ENCODE measurements at places on chromosomes 6 and 20.

GRCh38 chr6:5634525-5634924, 372.2 kb downstream of the NRN1 start:
- DNase-seq, result no peak

GRCh38 chr6:103326760-103327757, 1532.7 kb downstream of the HACE1 start:
- DNase-seq, result no peak

DNA sequence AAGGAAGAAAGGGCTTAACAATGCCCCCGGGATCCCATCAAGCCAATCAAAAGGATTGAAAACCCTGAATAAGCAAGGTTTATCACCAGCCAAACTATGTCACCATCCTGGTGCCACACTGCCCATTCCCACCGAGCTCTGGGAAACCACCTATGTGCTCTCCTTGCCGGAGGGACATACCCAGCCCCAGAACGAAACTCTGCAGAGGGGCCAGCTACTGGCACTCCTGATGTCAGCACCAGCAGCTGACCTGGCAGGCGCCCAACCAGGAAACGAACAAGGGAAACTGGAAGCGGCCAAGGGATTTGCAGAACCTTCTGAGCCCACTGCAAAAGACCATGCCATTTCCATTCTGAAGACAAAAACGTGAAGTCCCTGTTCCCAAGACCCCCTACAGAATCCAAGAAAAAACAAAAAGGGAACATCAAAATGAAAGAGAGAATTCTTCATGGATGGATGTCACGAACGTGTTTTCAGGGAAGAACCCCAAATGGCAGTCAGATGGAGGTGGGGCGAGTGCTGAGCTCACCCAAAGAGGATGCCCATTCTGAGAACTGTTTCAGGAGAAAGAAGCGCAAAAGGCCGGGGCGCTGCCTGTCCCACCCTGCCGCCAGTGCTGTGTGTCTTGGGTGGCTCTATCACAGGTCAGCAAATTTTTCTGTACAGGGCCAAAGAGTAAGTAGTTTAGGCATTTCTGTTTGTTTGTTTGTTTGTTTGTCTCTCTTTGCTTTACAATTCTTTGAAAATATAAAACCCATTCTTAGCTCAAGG, 305.2 kb downstream of the ESR1 start:
- no peak for DNase-seq

GRCh38 chr20:62953839-62954703, 1.6 kb downstream of the SLC17A9 start:
- peak; percentile 83 for DNase-seq

DNA sequence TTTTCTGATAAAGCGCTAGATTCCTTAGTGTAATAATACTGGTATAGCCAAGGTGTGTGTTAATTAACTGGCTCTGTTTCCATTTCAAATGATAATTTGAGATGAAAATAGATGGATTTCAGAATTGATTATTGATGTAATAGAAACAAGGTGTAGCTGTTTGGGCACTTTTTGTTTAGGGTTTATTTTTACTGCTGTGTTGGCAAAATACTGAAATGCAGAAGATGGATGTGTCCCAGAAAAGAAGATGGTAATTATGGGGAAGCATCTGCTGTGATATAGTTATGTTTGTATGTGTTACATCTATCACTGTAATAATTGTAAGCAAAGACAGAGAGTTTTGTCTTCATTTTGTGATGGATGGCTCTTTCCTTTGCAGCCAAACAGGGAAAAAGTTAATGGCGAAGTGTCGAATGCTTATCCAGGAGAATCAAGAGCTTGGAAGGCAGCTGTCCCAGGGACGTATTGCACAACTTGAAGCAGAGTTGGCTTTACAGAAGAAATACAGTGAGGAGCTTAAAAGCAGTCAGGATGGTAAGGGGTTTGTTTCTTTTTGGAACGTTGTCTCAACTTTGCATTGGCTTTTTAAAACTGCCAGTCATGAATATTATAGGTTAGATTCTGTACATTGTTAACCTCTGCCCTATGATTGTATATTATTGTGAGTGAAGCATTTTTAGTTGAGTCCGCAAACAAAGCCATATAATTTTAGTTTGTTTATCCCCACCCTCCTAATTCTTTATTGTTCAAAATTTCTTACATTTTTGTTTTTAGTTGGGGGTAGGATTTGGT, 8.6 kb upstream of the ACAT2 start:
- no peak for DNase-seq

GRCh38 chr20:41006936-41007474, 21.6 kb upstream of the TOP1 start:
- no peak for DNase-seq

DNA sequence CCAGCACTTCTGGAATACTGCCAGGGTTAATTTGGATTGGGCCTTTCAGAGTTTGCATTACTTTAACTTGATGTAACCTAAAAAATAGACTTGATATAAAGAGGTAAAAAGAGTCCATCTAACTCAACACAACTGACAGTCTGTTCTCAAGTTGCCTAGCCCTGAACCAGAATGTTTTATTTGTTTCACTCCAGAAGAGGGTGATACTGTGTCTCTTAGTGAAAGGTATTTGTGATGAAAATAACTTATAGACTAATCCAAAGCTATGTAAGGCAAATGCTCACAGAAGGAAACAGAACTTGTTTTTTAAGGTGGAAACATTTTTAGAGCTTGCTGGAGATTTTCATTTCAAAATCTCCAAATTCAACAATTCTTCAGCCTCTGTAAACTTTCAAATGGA, 469.1 kb upstream of the RUNX2 start:
- no peak for DNase-seq

GRCh38 chr6:3453413-3454272, 3.2 kb downstream of the SLC22A23 start:
- no peak for DNase-seq

- peak; percentile 18 for DNase-seq
Observed at GRCh38 chr6:78561015-78561414, 306.3 kb upstream of the IRAK1BP1 start.

DNA sequence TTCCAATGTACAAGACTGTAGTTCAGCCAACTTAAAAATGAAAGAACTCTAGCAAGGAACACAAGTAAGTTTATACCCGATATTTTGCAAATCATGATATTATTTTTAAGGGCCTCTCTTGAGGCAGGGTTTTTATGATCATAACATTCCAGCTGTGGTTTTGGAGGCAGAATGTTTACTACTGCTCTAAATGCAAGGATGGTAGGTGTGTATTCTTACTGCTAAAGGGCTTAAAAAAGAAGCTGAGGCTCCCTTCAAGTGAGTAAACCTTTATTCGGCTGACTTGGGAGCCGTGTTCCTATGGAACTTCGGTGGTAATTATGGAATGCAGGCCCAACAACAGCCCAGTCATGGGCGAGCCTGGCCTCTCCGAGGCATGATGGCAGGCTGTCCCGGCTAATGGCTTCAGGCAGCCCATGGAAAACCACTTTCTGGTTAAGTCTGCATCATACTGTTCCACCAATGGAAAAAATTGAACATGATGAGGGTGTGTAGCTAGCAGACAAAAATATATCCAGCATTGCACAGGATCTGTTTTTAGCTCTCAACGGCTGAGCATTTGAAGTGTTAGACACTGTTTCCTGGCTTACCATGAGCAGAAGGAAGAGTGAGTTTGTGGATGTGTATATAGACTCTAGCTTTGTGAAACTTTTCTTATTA, 111.5 kb downstream of the TIAM2 start:
- no peak for DNase-seq

GRCh38 chr20:57804470-57805250, 94.8 kb upstream of the PMEPA1 start:
- DNase-seq, result no peak

GRCh38 chr20:38043512-38044300, 10.2 kb downstream of the RPRD1B start:
- DNase-seq, result peak; percentile 85

DNA sequence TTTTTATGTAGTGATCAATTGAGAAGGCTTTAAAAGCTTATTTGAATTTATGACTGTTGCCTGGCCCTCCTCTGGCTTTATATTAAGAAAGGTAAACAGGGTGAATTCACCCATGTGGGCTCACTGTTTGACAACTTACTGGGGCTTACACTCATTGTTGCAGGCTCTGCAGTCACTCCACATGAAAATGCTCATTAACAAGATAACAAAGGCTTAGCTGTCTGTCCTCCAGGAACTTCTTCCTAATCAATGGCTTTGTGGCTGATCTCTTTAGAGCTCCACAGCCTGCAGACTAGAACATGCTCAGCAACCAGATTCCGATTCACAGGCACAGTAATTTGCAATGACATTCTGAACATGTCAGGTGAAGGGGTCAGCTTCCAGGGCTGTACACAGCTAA, 323.2 kb upstream of the MAN1A1 start:
- DNase-seq, result no peak

DNA sequence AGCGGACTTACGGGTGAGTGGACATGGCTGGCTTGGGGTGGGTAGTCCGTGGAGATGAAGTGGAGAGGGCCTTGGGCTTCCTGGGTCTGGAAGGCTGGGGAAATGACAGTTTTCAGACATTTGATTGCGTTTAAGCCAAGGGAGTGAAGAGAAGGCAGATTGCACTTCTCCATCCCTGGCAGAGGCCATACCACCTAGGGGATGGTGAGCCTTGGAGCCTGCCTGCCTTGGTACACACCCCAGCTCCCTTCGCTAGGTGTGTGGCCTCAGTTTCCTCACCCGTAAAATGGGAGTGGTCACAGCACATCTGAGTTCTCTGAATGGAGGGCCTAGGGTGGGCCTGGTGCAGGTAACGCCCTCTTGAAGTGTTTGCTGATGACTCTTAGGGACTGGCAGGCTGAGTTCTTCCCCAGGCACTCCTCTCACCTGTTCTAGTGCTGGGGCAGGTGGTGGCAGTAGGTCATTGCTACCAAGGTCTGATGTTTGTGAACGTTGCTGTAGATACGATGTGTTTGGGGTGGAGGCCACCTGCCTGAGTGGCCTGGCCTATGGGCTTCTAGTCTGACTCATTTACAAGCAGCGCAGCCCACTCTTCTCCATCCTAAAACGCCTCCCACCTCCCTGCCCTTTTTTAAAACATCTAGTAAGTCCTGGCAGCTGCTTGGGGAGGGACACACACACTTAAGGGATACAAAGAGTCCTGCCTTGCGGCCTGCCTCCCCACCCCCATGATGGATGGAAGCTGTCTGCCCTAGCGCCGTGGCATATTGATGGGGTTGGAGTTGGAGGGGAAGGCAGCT, 2.3 kb downstream of the RBM38 start:
- DNase-seq, result no peak

DNA sequence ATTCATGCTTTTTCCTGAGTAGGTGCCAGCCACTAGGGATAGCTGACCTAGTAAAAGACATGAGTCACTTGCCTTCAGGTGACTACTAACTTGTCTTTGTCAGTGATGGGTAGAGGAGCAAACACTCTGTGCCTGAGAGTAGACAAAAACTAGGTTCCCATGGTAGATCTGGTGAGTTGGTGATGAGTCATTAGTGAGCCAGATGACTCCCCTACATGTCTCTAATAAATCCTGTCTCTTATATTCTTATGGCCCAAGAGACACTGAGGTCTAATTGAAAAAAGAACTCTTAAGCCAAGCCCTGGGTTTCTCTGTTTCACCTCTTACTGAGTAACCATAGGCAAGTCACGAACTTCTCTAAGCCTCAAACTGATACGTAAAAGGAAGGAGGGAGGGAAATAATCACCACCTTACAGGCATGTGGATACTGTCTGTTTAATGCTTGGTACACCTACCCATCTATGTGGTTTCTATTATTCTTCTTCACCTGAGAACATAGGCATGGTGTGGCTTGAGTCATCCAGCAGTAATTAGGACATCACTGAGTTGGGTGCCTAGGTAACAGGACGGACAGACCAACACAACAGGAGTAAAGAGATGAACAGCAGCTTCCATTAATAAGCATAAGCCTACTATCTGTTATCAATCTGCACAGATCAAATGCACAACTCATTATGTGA, 20.3 kb downstream of the TTPAL start:
- peak; percentile 98 for DNase-seq

Measured in fibroblast of skin of back (primary cell).